ENCODE measurements at places on chromosomes 6 and 20.
A peak's percentile ranks its signal among the peaks of the same experiment; 100 is the strongest.

GRCh38 chr6:159984268-159984786 is 15.4 kb downstream of the IGF2R start:
- DNase-seq: no peak

- no peak for DNase-seq
Observed at GRCh38 chr20:45810191-45810970, 2.1 kb upstream of the UBE2C start.

DNA sequence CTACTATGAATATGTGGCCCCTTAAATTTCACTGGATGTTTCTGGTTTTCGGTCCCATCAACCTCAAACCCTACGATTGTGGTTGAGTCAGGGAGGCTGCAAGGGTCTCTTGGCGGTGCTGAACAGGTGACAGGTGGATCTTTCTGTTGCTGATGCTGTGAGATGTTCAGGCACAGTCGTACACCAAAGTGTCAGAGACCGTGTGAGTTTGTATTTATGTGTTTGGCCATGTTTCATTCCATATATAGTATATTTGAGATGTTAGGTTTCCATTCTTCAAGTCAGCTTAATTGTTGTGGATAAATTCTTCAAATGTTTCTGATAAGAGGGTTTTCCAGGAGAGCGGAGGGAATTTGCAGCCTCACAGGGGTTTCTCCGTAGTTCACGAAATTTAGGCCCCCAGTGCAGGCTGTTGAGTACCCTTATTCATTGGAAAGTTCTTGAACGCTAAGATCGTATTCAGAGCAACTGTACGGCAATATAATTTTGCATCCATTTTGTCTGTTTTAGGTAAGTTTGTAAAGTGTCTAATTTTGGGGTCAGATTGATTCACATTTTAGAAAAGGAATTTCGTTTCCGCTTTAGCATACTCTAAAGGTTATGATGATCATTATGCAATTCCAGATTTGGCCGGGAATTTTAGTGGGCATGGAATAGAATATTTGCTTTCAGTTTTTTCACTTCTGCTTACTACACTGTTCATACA is 1.2 kb downstream of the TAB2 start:
- DNase-seq: no peak

DNA sequence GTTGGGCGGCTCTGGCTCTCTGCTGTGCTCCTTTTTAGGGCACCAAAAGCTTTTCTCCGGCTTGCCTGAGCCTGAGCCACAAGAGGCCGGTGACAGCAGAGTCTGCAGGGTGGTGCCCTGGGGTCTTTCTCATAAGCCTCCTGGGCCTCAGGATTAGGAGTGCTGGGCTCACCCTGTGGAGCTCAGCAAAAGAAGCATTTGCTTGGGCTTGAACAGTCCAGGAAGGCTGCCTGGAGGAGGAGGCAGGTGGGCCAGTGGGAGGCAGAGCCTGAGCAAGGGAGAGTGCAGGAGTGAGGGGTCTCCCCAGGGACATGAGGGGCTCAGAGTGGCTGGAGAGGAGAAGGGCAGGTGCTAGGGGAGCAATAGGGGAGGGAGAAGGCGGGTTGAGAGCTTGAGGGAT is 32.9 kb upstream of the MRGBP start:
- DNase-seq: no peak

DNA sequence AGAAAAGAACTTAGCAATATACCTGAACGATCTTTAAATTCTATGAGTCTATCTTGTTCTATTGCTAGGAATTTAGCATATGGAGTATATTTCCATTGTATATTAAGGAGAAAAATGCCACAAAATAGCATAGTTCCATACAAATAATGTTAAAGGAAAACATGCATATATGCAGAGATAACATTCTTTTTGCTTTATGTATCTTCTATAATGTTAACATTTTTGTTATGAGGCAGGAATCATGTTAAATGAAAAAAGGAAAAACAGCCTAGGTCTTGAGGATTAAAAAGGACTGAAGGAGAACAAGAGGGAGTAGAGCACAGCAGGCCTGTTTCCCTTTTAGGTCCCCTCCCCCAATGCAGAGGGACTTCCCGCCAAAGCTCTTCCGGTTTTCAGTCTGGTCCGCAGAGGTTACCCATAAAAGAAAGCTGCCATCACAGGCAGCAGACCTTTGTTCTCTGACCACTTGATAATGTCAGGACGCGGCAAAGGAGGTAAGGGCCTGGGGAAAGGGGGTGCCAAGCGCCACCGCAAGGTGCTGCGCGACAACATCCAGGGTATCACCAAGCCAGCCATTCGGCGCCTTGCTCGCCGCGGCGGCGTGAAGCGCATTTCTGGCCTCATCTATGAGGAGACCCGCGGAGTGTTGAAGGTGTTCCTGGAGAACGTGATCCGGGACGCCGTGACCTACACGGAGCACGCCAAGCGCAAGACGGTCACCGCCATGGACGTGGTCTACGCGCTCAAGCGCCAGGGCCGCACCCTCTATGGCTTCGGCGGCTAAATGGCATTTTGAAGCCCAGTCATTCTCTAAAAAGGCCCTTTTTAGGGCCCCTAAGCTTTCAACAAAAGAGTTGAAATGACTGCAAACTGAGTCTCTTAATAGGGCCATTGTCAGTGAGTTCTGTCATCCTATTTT is 108.4 kb upstream of the PRSS16 start:
- DNase-seq: peak; percentile 55
